Hematopoietic multipotent progenitor cell treated with erythropoietin and hydrocortisone succinate and interleukin-3 and kit ligand, for 6 days (in vitro differentiated cells): ENCODE measurements at places on chromosomes 2 and 18.
A peak's percentile ranks its signal among the peaks of the same experiment; 100 is the strongest.

DNA sequence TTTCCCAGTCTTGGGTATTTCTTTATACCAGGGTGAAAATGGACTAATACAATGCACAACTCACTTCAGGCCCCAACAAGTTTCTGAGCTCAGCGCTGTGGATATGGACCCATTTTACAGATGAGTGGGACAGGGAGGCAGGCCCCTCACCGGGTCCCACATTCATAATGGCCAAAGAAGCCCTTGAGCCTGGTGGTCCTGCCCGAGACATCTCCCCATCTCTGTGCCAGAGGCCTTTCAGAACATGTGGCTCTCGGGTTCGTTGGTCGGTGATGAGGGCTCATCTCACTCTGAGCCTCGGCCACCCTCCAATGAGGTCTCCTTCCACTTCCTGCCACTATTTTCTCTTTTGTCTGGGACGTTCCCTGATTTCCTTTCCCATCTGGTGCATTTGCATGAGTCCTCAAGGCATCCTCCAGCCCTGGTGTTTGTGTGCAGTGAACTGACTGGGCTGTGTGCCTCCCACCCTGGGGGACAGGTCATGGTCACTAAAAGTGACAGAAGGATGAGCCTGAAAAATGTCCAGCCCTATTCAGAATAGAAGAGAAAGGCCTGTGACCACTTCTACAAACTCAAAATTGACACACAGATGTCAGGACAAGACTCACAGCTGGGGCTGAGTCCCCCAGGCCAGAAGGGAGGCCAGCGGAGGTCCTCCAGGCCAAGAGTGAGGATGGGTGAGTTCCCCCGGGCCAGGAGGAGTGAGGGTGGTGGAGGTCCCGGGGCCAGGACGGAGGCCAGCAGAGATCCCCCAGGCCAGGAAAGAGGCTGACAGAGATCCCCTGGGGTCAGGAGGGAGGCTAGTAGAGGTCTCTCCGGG is 134.5 kb downstream of the PTGR3 start:
- DNase-seq = no peak

- peak; percentile 17 for DNase-seq
Observed at GRCh38 chr2:168157926-168158325, 89.5 kb downstream of the STK39 start.

- no peak for DNase-seq
Observed at GRCh38 chr18:11148680-11149440, 509 bp downstream of the PIEZO2 start.

DNA sequence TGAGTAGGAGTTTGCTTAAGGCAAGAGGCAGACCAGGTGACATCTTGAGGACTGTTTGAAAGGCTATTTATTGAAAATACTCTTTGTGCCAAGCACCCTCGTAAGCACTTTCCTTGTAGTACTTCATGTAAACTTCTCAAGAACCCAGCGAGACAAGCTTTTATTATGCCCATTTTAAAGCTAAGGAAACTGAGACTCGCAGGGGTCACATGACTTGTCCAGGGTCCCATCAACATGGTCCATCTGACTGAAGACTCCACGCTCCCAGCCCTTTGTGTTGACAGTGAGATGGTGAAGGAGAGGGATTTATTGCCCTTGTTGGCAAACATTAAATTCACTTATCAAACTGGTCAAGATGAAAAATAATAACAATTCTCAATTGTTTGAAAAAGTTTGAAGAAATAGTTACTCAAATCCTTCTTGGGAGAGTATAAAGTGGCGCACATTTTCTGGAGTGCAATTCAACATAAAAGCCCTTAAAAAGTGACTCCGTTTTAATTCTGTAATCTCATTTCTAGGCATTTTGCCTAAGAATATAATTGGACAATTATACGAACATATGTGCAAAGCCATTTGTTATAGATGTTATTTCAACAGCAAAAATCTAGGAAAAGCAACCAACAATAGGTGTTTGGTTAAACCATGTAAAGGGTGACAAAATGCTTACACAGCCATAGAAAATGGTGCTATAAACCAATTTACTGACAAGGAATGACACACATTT is 270.5 kb upstream of the NCKAP5 start:
- DNase-seq = no peak

DNA sequence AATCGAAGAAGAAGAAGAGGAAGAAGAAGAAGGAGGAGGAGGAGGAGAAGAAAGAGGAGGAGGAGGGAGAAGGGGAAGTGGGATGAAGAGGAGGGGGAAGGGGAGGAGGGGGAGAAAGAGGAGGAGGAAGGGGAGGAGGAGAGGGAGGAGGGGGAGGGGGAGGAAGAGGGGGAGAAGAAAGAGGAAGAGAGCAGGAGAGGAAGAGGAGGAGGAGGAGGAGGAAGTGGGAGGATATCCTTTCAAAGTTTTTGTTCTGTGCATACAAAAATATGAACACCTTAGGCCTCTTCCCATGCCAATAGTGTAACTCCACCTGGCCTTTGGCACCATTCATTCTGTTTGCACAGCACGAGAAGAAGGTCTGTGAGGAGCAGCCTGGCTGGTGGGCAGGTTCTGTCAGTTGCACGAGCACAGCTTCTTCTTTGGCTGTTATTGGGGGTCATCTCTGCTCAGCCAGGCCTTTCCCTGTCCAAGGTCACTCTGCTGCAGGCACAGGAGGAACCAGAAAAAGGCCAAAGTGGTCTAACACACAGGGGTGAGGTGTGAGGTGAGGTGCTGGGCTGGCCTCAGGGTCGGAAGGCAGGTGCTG is 25.8 kb upstream of the PLB1 start:
- no peak for DNase-seq

DNA sequence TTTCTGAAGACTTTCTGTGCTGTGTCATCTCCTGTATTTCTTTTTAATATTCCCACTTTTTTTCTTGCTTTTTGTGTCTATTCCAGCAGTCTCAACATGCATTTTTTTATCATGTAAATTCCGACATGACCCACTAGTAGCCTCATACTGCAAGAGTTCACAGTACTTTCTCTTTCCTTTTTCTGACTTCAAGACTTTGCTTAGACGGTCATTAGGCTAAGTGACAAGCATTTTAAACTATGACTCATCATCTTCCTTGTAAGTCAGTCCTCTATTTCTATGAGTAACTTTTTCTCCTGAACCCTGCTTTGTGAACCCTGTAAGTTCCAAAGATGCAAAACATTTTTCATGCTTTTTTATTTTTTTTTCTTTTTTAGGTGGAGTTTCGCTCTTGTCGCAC is 381.2 kb downstream of the TXNL1 start:
- peak; percentile 21 for DNase-seq

DNA sequence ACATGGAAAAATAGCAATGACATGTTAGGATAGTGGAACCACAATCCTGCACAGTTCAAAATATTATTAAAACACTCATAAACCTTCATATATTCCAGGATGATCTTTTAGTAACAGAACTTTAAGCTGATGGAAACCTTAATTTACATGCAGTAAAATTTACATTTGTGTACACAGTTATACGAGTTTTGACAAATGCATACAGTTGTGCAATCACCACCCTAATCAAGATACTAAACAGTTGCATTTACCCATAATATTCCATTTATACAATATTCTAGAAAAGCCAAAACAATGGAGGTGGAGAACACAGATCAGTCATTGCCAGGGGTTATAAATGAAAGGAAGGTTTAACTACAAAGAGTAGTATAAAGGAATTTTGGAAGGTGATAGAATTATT is 117.6 kb downstream of the EXOC6B start:
- DNase-seq = no peak

- no peak for DNase-seq
Observed at GRCh38 chr18:24786027-24786426, 325.6 kb downstream of the HRH4 start.

GRCh38 chr2:162074928-162075688 is 1.1 kb upstream of the DPP4 start:
- no peak for DNase-seq

DNA sequence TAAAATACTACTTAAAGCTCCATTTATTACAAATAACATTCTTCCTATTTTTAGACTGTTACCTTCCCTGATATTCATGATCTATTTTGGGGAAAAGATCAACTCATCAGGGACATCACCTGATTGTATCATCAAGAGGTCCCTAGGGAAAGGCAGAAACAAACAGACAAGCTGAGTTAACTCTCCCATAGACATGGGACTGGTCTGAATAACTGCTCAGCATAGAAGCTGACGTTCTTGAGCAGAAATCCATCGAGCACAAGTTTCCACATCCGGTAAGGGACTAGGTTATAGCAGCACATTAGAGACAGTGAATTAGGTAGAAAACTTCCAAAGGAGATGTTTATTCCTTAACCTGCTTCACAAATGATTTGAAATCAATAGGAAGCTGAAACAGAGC is 1100.4 kb upstream of the SLC39A10 start:
- no peak for DNase-seq

- DNase-seq = no peak
Observed at GRCh38 chr2:129865976-129866375, 113.5 kb upstream of the RAB6C start.

- DNase-seq = no peak
Observed at GRCh38 chr2:234739061-234739460, 212.8 kb upstream of the SH3BP4 start.
